ENCODE measurements at places on chromosomes 5 and 9.

GRCh38 chr9:90979639-90980038, 178.0 kb downstream of the SYK start:
- no peak for DNase-seq

DNA sequence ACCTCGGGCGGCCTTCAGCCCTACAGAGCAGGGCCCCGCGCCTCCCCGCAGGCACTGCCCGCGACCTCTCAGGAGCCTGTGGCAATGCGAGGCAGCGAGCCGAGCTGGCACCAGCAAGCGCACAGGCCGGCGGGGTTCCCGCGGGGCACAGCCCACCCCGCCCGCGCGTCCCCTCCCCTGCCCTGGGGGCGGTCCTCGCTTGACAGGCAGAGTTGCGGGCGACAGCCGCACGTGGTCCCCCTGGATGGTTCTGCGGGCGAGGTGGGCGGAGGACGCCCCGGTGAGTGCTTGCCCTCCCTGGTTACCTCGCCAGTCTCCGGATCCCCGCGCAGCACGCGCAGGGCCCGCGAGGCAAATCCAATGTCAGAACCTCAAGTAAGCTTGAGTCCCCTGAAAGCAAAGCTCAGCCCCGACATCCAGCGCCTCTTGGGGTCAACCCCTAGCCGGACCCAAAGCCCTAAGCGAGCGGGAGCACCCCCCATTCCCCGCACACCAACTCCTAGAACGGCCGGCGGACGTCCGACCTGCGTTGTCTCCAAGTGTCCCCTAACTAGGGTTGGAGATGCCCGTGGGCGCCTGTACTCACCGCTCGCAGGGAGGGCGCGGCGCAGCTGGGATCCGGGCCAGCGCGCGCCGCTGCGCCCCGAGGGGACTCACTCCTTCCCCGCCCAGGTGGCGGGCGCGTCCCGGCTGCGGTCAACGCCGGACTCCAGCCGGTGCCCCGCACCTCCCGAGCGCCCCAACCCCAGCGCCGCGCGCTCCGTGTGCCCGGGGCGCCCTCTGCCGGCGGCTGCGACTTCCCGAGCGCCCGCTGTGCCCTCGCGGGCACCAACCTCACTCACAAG, at the start of gene DRD1:
DRD1 (minus strand) TSS at position 123 of the 845 bp plus-strand sequence. CDS start 1,083 bp downstream, outside the sequence.
- peak; percentile 2 for DNase-seq

DNA sequence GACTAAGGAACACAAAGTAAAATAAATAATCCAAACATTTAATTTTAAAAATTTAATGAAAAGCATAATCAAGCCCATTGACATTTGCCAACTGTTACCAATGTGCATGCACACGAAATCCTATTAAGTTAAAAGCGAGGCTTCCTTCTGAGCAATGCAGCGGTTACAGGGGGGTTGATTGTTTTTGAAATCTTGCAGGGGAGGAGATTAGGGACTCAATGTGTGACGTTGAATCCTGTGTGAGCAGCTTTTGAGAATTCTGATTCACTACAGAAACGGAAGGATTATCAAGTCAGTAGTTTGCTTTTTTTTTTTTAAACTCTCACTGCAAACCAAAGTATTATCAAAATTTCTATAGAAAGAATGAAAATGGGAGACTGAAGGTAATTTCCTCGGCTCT, 109.5 kb downstream of the PRKACG start:
- DNase-seq: no peak

DNA sequence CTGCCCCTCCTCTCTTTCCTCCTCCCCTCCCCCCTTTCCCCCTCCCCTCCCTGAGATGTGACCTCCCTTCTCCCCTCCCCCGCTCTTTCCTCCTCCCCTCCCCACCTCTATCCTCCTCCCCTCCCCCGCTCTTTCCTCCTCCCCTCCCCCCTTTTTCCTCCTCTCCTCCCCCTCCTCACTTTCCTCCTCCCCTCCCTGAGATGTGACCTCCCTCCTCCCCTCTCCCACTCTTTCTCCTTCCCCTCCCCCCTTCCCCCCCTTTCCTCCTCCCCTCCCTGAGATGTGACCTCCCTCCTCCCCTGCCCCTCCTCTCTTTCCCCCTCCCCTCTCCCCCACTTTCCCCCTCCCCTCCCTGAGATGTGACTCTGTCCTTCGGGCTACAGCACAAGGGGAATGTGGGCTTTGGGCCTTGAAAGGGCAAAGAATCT, 169.8 kb downstream of the COL23A1 start:
- no peak for DNase-seq

- DNase-seq: no peak
These were observed 7.8 kb downstream of the MRPS2 start for GRCh38 chr9:135508211-135508820.

DNA sequence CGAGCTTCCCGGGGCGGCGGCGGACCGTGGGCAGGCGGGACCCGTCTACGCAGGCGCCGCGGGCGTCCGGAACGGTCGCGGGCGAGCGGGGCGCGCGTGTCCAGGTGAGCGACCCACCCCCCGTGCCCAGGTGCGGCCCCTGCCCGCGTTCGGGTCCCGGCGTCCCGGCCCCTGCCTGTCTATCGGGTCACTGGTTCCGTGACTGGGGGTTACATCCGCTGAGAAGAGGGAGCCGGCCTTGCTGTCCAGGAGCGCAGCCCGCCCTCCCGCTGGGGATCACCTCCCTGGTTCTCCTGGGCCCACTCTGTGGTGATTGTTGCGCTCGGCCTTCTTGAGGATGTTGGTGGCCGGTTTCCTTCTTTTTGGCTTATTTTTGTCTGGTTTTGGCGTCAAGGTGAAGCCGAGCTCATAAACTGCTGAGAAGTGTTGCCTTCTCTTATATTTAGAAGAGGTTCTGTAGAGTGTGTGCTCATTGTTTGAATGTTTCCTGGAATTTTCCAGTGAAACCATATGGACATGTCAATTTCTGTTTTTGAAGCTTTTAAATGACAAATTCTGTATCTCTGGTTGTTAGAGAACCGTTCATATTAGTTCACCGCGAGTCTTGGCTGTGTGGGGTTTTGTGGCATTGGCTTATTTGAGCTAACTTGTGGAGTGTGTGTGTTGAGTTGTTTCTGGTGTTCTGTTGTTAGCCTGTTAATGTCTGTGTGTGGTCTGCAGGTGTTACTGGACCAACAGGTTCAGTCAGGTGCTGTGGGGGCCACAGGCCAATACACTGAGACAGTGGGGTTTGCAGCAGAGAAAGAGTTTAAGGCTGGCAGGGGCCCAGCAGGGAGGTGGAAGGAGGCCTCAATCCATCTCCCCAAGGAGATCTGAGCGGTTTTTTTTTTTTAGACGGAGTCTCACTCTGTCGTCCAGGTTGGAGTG, 621 bp downstream of the CEP72 start:
- peak; percentile 15 for DNase-seq

DNA sequence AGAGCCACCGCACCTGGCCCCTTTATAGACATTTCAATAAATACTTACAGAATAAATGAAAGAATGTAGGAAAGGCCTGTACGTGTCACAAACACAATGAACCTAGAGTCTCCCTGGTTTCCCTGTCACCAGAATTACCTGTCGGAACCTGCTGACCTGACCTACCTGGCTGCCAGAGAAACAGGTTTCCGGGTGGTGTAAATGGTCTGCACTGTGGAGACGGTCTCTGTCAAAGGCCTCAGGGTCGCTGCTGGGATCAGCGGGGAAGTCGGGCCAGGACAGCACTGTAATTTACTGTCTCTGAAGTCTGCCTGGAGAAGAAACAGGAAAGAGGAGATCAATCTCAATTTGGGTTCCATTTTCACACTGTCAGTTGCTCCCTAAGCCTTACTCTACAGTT, 9.3 kb upstream of the FRRS1L start:
- no peak for DNase-seq

DNA sequence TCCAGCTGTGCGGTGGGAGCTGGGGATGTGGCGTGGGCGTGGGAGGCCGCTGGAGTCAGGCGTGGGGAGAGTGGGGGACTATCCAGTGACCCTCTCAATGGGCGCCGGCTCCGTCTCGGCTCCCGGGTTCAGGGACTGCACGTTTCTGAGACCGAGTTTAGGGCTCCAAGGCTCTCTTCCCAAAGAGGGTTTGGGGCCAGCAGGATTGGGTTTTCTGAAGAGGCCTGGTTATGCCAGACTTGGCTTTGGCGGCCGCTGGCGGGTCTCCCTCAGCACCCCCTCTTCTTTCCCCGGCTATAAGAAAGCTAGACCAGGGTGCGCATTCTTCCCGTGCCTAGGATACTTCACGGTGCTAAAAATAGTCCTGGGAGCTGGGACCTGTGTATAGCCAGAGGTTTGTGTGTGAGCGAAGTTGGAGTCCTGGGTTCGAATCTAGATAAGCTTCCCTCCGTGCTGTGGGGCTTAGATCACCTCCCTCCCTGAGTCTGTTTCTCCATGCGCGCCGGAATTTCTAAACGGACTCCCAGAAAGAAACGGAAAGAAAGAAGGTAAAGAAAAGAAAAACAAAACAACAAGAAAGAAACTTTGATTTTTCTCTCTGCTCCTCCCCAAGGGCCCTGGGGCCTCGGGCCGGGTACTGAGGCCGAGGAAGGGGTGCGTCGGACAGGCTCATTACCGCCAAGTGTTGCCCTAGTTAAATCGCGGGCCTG, 5.0 kb downstream of the HAND1 start:
- no peak for DNase-seq

GRCh38 chr5:172115541-172115982, 72.5 kb downstream of the STK10 start:
- no peak for DNase-seq

DNA sequence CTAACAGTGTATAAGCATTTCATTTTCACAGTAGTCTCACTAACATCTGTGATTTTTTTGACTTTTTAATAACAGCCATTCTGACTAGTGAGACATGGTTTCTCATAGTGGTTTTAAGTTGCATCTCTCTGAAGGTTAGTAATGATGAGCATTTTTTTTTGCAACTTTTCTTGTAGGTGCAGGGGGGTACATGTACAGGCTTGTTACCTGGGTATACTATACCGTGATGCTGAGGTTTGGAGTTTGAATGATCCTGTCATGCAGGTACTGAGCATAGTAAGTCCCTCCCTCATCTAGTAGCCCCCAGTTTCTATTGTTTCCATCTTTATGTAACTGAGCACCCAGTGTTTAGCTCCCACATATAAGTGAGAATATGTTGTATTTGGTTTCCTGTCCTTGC, 444.6 kb upstream of the DAB2 start:
- no peak for DNase-seq

GRCh38 chr9:26983340-26983739, 22.1 kb downstream of the LRRC19 start:
- no peak for DNase-seq

DNA sequence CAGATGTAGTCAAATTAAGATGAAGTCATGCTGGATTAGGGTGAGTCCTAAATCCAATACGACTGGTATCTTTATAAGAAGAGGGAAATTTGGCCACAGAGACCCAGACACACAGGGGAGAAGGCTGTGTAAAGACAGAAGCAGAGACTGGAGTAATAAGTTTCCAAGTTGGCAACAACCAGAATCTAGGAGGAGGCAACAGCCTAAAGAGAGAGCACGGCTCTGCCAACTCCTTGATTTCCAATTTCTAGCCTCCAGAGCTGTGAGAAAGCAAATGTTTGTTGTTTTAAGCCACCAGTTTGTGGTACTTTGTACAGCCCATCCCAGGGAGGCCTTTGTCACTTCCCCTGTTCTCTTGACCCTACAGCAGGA, 74.4 kb downstream of the ATG10 start:
- no peak for DNase-seq

DNA sequence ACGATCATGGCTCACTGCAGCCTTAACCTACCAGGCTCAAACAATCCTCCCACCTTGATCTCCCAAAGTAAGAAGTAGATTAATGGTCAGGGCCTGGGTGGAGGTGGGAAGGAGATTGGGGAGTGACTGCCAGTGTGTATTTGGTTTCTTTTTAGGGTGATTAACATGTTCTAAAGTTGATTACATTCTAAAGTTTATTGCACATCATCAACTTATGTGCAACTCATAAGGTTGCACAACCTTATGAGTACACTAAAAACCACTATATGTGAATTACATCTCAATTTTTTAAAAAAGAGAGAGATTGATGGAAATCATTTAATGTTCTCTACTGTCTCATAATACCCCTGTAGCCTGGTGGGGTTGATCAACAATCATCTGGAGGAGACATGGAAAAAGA, 218.1 kb downstream of the AOPEP start:
- no peak for DNase-seq

DNA sequence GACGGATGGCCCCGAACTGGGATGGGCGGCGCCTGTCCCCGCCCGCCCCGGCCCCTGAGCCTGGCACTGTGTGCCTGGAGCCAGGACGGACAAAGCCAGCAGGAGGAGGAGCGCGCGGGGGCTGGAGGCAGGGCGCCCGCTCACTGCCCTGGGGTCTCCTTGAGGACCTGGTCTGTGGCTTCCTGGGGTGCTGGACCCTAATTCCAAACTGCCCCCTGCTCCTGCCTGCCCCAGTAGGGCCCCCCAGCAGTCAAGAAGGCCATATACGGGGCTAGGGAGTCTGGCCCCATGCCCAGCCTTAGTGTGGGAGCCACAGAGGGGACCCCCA, 29.2 kb upstream of the RXRA start:
- DNase-seq: no peak

DNA sequence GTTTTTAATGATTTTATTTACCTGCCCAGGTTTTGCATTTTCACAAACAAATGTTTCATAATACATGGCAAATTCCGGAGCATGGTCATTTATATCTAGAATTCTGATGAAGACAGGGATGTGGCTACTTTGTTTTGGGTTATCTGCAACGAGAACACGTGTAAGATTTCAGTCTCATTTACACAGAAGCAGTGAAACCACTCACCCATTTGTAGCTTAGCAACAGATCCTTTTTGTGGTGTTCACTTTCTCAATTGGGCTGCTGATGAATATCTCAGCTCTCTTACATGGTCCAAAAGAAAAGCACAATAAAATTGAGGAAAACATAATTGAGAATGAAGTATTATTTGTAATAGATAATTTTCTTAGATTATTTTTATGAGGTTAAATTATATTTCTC, 148.6 kb downstream of the CDH9 start:
- DNase-seq: no peak

- DNase-seq: no peak
These were observed 11.5 kb downstream of the ANXA1 start for GRCh38 chr9:73162987-73163768.

DNA sequence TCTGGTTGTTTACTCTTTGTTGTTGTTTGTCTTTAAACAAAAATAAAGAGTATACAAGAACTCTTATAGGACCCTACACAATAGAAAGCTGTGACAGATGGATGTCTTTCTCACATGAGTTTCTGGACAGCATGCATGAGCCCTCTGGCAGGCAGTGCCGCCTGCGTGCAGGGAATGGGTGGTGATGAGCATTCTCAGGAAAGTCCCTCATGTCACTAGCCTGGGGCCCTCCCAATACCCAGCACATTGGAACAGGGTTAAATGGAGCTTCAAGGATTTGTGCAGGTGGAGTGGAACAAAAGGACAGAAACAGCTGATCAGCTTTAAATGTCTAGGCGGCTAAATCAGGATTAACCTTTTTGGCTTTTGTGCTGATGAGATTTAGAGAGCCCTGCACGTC, 181.0 kb upstream of the CD180 start:
- DNase-seq: no peak

GRCh38 chr5:150946351-150946905, 41.6 kb upstream of the ZNF300 start:
- DNase-seq: no peak

GRCh38 chr9:131875828-131876485, 136.1 kb upstream of the RAPGEF1 start:
- no peak for DNase-seq

DNA sequence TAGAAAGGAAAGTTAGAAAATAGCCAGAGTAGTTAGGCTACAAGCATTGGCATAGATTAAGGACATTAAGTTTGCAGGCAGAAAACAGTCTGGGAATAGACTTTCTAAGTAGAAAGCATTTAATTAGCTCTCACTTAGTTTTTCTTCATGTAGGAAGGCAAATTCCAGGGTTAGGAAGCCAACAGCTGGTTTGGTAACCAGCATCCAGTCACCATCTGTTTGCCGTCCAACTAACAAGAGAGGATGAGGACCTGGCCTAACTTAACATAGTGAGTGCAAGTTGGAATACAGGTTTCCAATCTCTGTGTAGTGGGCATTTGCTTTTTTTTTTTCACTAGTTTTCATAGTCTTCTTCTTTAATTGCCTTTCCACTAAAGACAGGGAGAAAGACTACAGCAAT, 121.7 kb upstream of the NR3C1 start:
- no peak for DNase-seq
